ENCODE measurements at places on chromosomes 7 and 10. TPM values are rescaled to one million over a fixed set of nuclear protein-coding genes. Genes with fewer than 3 reads are reported as not detected.

- DNase-seq, result no peak
Measured at GRCh38 chr10:71015674-71016073, 127.3 kb upstream of the PCBD1 start.

- no peak for DNase-seq
Measured at GRCh38 chr10:79354141-79354540, 6.9 kb downstream of the PPIF start.

- no peak for DNase-seq
Measured at GRCh38 chr10:59606551-59606961, 103.1 kb downstream of the SLC16A9 start.

DNA sequence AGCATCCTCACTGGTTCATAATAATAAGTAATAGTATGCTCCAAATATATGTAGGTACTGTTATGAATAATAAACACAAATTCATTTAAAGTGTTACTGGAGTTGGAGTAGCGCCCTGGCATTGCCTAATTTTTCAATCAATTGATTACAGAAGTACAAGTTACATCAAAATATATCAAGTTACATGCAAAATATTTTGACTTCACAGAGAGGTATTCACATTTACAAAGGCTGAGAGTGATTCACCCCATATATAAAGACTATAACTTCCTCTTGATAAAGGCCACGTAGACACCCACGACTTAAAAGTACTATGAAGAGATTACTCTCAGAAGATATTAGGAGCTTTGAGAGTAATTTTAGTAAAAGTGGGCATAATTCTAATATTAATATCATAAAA, 13.6 kb upstream of the COL17A1 start:
- no peak for DNase-seq

Gene PPP1R17
- total RNA-seq, result not detected

DNA sequence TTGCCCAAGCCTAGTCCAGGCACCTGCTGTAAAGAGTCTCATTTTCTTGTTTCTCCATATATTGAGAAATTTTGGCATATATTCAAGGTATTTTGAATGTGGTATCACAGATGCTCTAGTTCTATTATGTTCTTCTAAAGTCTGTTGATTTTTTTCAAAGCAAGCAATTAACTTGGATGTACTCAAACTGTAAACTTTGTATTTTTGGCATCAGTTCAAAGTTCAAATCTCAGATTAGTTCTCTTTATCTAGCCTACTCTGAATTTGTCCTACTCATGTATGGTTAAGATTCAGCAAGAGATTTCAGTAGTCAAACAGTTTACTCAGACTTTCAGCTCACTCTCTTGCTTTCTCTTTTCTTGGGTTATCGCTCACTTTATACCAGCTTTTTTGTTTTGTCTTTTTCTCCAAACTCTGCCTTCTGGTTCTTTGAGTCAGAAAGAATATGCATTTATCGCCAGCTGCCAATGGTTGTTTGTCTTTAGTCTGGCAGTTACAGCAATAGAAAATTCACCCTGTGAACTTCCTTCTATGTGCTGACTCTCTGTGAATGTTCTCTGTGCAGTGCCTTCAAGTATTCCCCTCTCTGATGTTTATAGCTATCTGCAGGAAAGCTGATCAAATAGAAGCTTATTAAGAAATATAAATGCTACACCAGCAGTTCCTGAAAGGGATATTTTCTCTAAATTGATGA, 56.0 kb downstream of the ANKRD7 start:
- DNase-seq, result no peak

DNA sequence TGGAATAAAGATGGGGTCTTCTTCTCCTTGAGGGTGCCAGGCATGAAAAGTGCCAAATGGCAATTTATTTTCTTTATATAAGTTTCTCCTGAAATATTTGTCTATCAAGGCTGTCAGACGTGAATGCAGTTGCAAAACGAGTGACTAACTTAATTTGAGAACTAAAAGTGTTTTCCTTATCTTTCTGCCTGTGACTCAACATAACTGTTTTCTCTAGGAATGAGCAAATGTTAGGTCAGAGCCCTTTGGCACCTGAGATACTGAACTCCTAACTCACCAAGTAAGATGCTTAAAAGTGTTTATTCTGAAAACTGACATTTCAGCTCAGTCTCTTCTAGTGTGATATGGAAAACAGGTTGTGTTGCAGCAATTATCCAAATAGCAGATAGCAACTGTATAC, 197.0 kb downstream of the STK31 start:
- no peak for DNase-seq

GRCh38 chr7:30382607-30383006, 96.0 kb downstream of the NOD1 start:
- DNase-seq, result no peak

Gene PRSS1
- total RNA-seq, result not detected

Gene GIMAP1
- total RNA-seq, result 4.2 TPM

- no peak for DNase-seq
Measured at GRCh38 chr7:104895522-104896236, 118.3 kb upstream of the KMT2E start.

- no peak for DNase-seq
Measured at GRCh38 chr7:8923164-8923806, 489.9 kb downstream of the NXPH1 start.

GRCh38 chr7:55083206-55083605, 64.4 kb downstream of the EGFR start:
- no peak for DNase-seq

Gene ADRB1
- 10.2 TPM for total RNA-seq

- no peak for DNase-seq
Measured at GRCh38 chr7:42720991-42721796, 190.7 kb downstream of the C7orf25 start.

Gene PRTFDC1
- 0.80 TPM for total RNA-seq

Gene CLEC2L
- total RNA-seq, result not detected

GRCh38 chr10:61076572-61077114, 132.7 kb upstream of the RHOBTB1 start:
- no peak for DNase-seq

GRCh38 chr7:85426487-85426960, 239.7 kb upstream of the SEMA3D start:
- no peak for DNase-seq

Gene PGAM2
- not detected for total RNA-seq

- no peak for DNase-seq
Measured at GRCh38 chr7:141317033-141317585, 234.1 kb upstream of the AGK start.

GRCh38 chr7:76151932-76152331, 49.8 kb upstream of the SRRM3 start:
- DNase-seq, result no peak

Gene SRRM3
- total RNA-seq, result 6.8 TPM

- no peak for DNase-seq
Measured at GRCh38 chr7:127882313-127882920, 148.8 kb downstream of the LRRC4 start.

GRCh38 chr7:39299695-39300094, 266.5 kb upstream of the YAE1 start:
- DNase-seq, result no peak

Gene ADIRF
- 128 TPM for total RNA-seq

GRCh38 chr10:32308027-32308603, 38.8 kb downstream of the EPC1 start:
- DNase-seq, result no peak

Gene DYDC2
- total RNA-seq, result not detected

- DNase-seq, result no peak
Measured at GRCh38 chr7:23377134-23377533, 78.0 kb downstream of the MALSU1 start.
